ENCODE measurements at places on chromosomes 2 and 18.

GRCh38 chr2:145743011-145743410 lies 1223.1 kb upstream of the ZEB2 start:
- DNase-seq, result no peak

DNA sequence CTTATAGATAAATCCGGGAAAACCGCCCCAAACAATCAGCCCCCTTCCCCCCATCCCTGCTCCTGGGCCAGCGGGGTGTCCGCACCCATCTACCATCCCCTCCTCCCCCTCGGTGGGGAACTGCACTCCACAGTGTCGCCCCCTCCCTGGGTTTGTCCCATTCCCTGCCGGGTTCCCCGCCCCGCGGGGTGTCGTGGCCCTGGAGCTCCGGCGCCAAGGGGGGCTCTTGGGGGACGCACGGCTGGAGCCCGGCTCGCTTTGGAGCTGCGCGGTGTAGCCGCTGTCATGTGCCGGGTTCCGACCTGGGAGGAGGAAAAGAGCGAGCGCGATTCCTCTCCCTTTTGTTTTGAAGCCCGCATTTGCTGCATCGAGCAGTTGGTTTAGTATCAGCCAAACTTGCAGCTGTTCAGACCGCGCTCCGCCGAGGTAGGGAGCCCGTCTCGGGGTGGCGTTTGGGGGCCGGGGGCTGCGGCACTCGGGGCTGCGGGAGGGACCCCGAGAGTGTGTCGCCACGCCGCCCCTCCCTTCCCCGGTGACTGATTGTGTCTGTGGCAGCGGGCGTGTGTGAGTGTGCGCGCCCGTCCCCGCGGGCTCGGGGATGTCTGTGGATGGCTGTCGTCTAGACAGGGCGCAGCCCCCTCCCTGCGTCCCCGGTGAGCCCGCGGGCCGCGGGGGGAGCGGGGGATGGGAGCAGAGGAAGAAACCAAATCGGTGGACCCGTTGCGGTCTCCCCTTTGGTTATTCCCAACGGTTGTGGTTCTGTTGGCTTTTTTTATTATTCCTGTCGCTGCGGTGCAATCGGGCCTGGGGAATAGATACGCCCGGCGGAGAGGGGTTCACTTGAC lies 797 bp downstream of the CTIF start:
- DNase-seq, result no peak

- DNase-seq, result peak; percentile 67
Observed at GRCh38 chr2:112481050-112481527, 867 bp upstream of the TTL start.

DNA sequence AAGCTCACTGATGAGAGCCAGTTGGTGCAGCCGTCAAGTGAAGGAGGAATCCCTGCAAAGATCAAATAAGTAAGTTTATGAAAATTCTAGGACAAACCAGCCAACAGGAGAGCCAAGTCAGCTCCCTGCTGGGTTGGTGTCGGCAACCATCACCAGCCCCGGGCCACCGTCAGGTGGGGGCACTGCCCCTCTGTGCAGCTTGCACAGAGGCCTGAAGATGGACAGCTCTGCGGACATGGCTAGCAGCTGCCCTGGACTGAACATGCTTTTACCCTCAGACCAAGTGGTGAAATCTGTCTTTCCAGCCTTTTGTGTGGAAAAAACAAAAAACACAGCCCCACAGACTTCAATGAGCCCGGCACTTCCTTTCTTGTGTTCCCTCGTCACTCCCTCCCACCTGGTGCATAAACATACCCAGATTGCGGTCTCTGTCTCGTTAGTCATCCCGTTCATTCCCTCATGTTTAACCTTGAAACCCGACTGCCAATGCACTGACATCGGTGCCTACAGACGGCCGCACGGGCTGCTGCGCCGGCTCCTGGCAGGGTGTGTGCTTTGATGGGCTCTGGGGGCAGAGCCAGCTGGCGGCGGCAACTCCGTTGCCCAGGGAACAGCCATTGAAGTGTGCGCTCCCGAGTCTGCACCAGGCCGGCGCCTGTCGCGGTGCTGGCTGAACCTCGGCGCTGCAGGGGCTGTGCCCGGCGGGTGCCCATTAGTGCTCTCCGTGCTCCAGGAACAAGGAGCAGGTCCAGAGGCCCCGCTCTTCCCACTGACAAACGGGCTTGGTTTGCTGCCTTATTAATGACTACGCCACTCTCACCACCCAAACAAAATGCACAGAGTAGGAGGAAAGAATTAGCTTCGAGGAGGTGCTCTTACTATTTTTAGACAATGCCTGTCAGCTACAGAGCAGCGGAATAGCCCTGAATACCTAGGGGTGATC lies 95.3 kb downstream of the EIPR1 start:
- DNase-seq, result peak; percentile 89

- DNase-seq, result no peak
Observed at GRCh38 chr2:152507907-152508306, 172.9 kb downstream of the FMNL2 start.

DNA sequence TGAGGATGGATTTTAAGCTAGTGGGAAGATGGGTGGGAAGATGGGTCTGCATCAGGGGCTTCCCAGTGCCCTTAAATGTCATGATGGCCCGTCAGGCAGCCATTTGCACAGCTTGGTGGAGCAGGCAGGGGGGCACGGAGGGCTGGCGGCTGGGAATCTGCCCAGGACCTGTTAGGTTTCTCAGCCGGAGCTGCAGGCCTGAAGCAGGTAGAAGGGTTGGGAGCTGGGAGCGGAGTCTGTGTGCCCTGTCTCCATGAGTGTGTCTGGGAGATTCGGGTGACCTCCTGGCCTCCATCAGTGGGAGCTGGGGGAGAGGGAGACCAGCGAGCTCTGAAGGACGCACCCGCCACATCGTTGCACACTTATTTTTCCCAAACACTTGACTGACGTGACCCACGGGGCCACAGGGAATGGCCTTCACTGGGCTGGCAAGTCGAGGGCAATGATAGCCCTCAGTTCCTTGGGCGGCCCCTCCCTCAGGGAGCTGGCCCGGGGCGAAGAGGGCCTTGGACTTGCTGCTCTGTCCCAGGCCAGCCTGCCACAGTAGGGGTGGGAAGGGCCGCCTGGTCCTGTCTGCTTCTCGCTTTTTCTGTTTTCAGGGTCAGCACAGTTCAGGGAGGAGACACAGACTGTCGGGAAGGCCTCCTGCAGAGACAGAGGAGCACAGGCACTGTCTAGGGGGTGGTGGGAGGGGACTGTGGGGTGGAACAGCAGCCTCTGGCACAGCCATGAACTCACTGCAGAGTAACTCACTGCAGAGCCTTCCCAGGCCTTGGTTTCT lies 236.8 kb downstream of the ZBTB7C start:
- no peak for DNase-seq

DNA sequence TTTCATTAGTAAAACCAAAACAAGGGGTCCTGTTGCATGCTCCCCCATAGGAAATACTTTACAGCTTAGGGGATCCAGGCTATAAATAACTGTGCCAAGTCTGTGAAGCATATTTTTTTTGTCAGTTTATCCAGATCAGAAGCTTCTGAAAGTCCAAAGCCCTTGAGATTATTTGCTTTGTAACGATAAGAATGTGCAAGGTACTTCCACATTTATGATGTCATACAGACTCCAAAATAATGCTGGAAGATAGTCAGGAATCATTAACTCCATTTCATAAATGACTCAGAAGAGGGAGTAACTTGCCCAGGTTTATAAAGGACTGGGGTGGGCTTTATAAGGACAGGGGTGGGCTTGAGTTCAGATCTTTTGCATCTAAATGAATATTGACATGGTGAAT lies 29.3 kb downstream of the RDH14 start:
- no peak for DNase-seq

DNA sequence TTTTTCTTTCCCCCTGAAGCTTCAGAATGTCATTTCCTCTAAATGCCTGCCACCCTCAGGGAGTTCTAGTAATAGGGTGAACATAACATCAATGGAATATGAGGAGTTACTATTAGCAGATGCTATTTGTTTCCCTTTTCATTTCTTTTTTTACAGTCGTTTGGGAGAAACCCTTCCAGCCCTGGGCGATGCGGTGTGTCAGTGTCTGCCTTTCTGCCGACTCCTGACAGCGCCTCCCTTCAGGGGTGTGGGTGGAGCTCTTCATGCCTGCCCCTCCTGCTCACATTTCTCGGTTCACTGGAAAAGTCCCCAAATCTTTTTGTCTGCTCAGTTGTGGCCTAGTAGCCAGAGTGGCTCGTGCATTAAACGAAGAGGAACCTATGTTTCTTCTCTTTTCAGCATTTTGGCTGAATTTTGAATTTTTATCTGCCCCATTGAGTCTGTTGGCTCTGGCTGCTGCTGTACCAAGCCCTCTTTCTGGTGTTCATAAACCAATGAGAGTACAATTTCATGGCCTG lies 72.3 kb downstream of the FMNL2 start:
- DNase-seq, result no peak

GRCh38 chr2:71748227-71748626 lies 294.9 kb downstream of the DYSF start:
- no peak for DNase-seq

- no peak for DNase-seq
Observed at GRCh38 chr2:145288650-145289496, 769.0 kb upstream of the ZEB2 start.

GRCh38 chr18:62080172-62080900 lies 106.5 kb downstream of the PIGN start:
- no peak for DNase-seq

DNA sequence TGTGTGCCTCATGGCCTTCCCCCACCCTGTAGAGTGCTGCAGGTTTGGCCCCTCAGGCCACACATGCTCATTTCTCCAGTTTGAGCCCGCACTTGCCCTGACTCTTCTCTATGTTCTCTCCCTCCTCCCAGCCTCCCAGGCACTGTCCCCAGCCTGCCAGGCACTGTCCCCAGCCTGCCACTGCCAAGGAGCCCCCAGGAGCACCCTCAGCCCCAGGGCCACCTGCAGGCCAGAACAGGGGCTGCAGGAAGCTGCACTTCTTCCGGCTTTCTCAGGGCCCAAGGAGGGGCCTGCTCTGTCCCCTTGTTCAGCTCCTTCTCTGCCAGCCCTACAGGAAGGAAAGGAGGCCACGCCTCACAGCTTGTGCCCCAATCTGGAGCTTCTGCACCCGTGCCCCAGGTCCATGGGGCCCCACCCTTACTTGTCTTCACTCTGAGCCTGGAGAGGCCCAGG lies 31.6 kb downstream of the CYP26B1 start:
- DNase-seq, result no peak
